Right lung (tissue), 10 donors: ENCODE measurements at places on chromosomes 3 and 15.

DNA sequence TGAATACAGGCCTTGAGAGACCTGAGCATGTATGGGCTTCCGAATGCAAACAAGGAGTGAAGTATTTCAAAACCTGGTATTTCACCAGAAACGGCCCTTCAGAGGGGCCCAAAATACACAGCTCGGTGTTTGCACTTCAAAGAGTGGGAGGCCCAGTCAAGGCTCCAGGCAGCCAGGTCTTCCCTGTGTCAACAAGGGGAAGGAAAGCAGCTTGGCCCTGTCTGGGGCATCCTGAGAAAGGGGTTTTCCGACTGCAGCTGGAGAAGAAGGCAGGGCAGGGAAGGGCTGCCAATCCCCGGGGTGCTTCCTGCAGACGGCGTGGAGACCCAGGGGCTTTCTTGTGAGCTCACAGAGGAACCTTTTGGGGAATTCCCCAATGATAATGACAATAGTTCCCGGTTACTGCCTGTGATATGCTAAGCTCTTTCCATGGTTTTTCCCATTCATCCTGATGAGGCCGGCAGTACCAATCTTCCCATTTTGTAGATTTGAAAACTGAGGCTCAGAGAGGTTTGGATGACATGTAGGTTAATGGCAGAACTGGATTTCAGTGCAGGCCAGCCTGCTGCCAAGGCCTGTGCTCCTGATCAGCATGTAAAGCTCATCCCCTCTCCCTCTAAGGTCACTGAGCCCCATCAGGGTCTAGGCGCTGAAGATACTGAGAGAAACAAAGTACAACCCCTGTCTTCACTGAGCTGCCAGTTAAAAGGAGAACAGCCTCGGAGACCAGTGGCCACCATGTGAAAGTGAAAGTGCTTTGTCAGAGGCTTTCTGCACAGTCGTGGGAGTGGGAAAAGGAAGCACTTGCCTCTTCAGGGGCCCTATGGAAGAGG lies 43.0 kb upstream of the TLE3 start:
- peak; percentile 71 for DNase-seq

GRCh38 chr3:25035526-25035925 lies 392.5 kb upstream of the RARB start:
- DNase-seq = no peak

DNA sequence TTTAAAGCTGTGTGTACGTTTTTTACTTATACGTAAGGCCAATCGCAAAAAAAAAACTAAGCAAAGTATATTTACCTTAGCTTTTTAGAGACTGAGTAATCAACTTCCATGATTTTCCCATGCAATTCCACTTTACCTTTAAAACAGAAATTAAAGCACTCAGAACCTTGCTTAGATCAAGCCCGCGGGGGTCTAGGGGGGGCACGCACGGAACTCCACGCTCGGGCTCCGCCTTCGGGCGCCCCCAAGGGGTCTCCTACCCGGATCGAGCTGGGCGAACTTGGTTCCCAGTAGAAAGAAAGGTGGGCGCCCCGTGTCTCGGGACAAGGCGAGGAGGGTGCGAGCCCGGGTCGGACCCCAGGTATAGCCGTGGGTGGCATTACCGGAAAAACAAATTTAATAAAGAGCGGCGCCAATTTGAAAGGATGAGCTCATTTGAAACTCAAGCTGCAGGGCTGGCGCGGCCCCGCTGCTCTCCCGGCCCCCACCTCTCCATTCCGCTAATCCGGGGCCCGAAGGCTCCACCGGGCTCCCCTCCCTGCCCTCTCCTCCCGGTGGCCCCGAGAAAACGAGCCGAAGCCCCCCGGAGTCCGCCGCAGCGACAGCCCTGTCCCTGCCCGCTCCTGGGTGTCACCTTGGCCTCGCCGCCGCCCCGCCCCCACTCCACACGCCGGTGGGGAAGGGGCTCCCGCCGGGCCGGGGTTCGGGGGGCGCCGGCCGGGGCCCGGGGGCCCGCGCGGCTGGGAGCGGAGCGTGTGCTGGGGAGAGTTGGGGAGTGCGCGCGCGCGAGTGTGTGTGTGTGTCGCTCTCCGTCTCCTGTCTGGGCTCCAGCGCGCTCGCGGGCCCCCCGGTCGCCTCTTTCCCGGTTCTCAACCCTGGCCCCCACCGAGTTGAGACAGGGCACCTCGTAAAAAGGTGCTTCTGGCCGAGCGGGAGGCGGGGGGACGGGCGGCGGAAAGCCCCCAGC lies 1.5 kb downstream of the IGF2BP2 start:
- DNase-seq = peak; percentile 71

- no peak for DNase-seq
Observed at GRCh38 chr3:120033596-120033995, 60.7 kb downstream of the GSK3B start.

DNA sequence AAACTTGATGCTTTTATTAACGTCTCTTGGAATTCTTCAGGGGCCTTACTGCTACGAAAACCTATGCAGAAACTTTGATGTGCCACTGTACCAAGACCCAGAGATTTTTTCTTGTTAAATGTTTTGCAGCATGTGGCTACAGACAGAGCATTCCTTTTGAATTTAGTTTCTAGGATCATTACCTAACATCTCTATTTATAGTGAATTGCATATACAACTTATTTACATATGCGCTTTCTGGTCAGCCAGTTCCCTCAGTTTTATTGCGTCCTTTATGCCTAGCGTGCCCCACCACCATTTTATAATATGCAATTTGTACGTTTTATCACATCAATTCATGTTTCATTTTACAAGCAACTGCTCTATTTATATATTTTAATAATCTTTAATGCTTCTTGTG lies 46.2 kb upstream of the AGTR1 start:
- no peak for DNase-seq

DNA sequence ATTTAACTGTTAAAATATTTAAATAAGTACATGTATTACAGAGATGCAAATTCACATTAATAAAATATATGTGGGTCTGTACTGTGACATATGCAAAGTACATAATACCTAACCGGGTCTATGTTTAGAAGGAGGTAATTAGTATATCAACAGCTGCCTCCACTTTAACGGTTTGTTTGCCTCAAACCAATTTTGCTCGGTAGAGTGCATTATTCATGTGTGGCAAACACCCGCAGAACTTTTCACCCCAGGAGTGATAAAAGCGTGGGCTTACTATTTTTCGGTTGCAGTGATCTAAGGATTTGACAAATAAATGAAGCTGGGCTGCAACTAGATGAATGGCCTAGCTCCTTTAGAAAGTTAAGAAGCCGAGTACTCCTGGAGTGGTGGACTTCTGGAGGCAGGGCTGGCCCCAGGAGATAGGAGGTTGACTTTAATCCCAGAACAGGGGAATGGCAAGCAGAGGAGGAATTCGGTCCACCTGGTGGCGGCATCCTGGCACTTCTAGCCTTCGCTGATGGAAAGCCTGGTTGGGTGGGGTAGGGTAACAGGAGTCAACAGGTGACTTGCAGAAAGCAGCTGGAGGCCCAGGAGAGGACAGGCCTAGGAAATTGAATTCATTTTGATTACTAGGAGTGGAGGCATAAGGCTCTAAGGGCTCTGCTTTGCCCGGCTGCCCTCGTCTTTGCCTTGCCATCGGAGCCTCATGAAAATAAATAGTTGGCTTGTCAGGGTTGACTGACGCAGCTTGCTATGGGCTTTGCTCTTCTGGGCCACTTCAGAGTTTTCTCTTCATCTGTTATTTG lies 2.4 kb downstream of the SLCO3A1 start:
- no peak for DNase-seq

DNA sequence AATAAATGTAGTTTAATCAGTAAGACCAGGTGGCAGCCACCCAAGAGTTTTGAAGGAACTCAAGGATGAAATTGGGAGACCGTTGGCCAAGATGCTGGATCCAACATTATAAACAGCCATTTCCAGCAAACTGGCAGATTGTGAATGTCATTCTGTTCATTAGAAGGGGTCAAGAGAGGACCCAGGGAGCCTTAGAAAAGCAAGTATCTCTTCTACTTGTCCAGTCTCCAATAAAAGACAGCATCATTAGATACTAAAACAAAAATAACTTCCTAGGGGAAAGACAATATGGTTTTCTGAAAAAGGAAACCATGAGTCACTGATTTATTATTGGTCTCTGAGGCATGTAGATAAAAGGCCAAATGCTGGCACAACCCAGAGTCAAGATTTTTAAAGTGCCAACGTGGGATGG lies 67.9 kb downstream of the GADL1 start:
- no peak for DNase-seq

- DNase-seq = no peak
Observed at GRCh38 chr15:38688761-38689160, 124.1 kb upstream of the RASGRP1 start.

GRCh38 chr15:88741671-88742070 lies 61.6 kb upstream of the ACAN start:
- no peak for DNase-seq

DNA sequence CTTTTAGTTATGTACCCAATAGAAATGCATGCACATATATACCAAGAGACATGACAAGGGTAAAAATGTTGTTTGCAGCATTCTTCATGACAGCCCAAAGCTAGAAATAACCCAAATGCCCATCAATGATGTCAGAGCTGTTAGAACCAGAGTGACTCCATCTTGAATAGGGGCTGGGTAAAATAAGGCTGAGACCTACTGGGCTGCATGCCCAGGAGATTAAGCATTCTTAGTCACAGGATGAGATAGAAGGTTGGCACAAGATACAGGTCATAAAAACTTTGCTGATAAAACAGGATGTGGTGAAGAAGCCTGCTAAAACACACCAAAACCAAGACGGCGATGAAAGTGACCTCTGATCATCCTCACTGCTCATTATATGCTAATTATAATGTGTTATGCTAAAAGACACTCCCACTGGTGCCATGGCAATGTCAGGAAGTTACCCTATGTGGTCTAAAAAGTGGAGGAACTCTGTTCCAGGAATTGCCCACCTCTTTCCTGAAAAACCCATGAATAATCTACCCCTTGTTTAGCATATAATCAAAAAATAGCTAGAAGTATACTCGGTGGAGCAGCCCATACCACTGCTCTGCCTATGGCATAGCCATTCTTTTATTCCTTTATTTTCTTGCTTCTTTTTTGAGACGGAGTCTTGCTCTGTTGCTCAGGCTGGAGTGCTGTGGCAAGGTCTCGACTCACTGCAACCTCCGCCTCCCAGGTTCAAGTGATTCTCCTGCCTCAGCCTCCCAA lies 32.9 kb downstream of the ZBTB11 start:
- DNase-seq = no peak

- no peak for DNase-seq
Observed at GRCh38 chr15:76169911-76170800, 110.4 kb downstream of the TMEM266 start.
